Calu3 (cell line): ENCODE measurements at places on chromosomes 6 and 20.

DNA sequence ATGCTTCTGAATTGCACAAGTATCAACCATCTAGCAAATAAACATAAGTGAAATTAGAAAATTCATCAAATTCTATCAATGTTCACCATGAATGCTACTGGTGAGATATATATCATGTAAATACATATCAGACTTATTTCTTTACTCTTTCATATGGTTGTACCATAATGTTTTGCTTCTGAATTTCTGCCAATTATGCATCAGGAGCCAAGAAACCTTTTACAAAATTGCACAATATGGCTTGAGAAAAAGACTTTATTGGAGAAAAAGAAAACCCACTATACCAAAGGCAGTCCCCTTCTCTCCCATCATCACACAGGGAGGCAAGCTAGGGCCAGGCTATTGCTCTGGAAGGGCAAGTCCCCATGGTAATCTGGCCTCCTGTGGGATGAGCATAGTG is 402.6 kb downstream of the C6orf118 start:
- DNase-seq: no peak
- no peaks in the 10 kb centered on the region for H3K36me3 ChIP-seq
- H3K27me3 ChIP-seq: no peaks in the 10 kb centered on the region
- no peak overlapping the region for H3K27ac ChIP-seq

DNA sequence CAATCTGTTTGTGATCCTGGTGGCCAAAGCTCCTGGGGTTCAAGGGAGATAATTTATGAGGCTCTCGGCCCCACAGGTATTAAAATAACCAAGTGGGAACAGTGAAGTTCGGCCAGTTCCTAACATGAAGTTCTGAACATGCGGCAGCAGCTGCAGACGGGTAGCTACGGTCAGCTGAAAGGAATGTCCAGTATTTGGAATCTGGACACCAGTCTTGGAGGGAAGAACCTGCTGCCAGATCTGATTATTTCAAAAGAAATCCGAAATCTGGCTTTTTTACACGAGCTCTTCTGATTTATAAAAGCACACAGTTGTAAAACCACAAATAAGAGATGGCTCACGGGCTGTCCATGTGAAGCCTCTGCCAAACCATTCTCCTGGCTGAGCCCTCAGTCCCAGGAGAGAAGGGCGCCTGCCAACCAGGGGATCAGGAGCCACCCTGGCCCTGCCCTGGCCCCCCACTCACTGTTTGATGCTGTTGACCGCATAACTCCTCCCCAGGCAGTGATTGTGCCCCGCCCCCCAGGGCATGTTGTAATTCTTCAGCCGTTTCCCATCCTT is 28.2 kb upstream of the KCNB1 start:
- H3K4me1 ChIP-seq: no peaks in the 10 kb centered on the region
- H3K27me3 ChIP-seq: no peaks in the 10 kb centered on the region
- no peaks in the 10 kb centered on the region for H3K36me3 ChIP-seq
- H3K4me3 ChIP-seq: no peak overlapping the region

- H3K36me3 ChIP-seq: no peaks in the 10 kb centered on the region
- peaks cover 13% of the 10 kb centered on the region for H3K27me3 ChIP-seq
- H3K4me1 ChIP-seq: peaks cover 21% of the 10 kb centered on the region
- no peak overlapping the region for H3K4me3 ChIP-seq
Measured at GRCh38 chr6:52596371-52597028, 19.6 kb upstream of the TRAM2 start.

DNA sequence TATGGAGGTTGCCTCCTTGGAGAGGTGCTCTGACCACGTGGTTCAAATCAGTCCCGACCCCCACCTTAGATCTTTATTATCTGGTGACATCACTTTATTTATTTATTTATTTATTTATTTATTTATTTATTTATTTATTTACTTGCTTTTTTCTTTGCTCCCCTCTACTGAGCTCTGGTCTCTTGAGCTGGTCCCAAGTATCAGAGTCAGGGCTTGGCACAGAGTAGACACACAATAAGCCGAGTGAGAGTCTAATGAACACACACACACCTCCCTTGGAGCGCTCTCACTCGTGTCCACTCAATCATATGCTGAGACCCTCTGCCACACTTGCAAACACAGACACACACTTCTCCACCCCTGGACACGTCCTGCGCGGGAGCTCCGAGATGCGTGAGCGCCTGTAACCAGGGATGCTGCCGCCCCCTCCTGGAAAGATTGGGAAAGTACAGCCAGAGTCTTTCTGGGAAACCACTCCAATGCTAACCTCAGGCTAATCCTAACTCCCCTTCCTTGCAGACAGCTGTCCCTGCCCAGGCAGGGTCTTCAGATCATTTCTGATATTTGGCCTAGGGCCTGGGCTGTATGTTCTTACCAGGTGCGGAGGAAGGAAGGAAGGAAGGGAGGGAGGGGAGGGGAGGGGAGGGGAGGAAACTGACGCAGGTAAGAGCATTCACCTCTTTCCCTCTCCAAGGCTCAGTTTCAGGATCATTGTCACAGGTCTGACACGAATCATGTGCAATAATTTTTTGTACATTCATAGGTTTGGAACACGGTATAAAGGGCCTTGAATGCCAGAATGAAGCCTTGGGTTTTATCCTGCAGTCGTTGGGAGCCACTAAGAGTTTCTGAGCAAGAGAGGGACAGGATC is 70.9 kb downstream of the STK35 start:
- H3K27me3 ChIP-seq: peaks cover 73% of the 10 kb centered on the region
- H3K4me1 ChIP-seq: no peaks in the 10 kb centered on the region
- peak; percentile 56 for DNase-seq
- no peak overlapping the region for H3K4me3 ChIP-seq

DNA sequence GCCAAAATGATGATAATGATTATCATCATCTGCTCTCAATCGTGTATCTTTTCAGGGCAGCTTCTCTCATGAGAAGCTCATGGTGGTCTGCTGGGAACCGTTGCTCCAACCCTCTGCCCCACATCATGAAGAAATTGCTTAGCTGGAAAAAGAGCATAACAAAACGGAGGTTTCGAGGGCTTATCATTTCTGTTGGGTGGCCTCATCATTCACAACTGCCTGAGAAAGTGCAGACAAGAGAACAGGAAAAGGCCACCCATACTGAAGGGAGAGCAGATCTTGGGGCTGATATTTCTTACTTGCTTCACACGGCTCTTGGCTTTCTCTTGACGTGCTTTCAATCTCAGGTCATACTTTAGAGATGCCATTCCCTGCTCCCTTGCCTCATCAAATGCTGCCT is 471.6 kb downstream of the CD83 start:
- no peaks in the 10 kb centered on the region for H3K36me3 ChIP-seq
- H3K27ac ChIP-seq: no peak overlapping the region
- no peak for DNase-seq
- no peaks in the 10 kb centered on the region for H3K4me1 ChIP-seq
- H3K27me3 ChIP-seq: peaks cover 56% of the 10 kb centered on the region

- H3K27ac ChIP-seq: no peak overlapping the region
- H3K4me3 ChIP-seq: no peak overlapping the region
- H3K36me3 ChIP-seq: peaks cover 3% of the 10 kb centered on the region
- H3K4me1 ChIP-seq: peaks cover 9% of the 10 kb centered on the region
- DNase-seq: no peak
Measured at GRCh38 chr6:134315189-134315588, 2.7 kb downstream of the SGK1 start.

DNA sequence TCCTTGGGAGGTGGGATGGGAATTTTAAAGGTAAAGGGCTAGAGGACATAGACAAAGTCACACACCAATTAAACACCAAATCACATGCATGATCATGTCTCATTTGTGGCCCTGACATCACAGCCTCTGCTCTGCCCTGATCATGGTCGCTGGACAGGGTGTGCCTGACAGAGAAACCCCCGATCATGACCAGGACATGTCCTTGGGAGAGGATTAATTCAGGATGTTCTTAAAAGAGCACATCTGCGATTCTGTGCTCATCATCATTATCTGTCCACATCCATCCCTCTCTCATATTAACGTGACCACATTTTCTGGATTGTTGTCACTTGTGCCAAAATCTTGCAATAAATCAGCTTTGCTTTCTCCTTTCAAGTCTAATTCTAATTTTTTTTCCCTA is 7.7 kb upstream of the PBOV1 start:
- H3K27me3 ChIP-seq: no peaks in the 10 kb centered on the region
- no peak overlapping the region for H3K4me3 ChIP-seq
- H3K27ac ChIP-seq: no peak overlapping the region
- H3K4me1 ChIP-seq: peaks cover 44% of the 10 kb centered on the region
- no peaks in the 10 kb centered on the region for H3K36me3 ChIP-seq

- no peaks in the 10 kb centered on the region for H3K36me3 ChIP-seq
- no peaks in the 10 kb centered on the region for H3K4me1 ChIP-seq
- no peak for DNase-seq
Measured at GRCh38 chr20:37102571-37102970, 6.8 kb upstream of the RBL1 start.
